ENCODE measurements at places on chromosomes 3 and 15. TPM values are rescaled to one million over a fixed set of nuclear protein-coding genes. Genes with fewer than 3 reads are reported as not detected.

Gene GPR171
- total RNA-seq, result not detected

Gene GHRL
- not detected for total RNA-seq

Gene SUSD5
- 5.2 TPM for total RNA-seq

Gene C3orf33
- total RNA-seq, result 2.3 TPM

Gene SLC12A8
- 0.65 TPM for total RNA-seq
